ENCODE measurements at places on chromosomes 4 and X.
A peak's percentile ranks its signal among the peaks of the same experiment; 100 is the strongest.

DNA sequence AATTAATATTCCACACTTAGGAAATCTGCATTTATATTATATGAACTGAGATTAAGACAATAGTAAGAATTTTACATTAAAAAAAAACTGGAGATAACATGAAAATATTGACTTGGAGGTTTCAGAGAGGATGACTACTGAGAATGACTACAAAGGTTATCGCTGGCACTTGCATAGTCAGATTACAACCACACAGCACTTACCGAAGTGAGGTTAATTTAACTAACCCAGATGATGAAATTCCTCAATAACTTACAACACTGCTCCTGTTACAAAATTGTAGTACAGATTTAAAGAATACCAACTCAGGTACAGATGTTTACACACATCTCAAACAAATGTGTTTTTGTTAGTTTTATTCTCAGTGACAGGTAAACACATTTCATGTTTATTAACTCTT lies 283.5 kb downstream of the CAMK2D start:
- no peak for DNase-seq

- no peak for DNase-seq
Observed at GRCh38 chrX:28022371-28022770, 41.1 kb upstream of the DCAF8L1 start.

GRCh38 chr4:53128706-53129357 lies 237.0 kb downstream of the SCFD2 start:
- no peak for DNase-seq

DNA sequence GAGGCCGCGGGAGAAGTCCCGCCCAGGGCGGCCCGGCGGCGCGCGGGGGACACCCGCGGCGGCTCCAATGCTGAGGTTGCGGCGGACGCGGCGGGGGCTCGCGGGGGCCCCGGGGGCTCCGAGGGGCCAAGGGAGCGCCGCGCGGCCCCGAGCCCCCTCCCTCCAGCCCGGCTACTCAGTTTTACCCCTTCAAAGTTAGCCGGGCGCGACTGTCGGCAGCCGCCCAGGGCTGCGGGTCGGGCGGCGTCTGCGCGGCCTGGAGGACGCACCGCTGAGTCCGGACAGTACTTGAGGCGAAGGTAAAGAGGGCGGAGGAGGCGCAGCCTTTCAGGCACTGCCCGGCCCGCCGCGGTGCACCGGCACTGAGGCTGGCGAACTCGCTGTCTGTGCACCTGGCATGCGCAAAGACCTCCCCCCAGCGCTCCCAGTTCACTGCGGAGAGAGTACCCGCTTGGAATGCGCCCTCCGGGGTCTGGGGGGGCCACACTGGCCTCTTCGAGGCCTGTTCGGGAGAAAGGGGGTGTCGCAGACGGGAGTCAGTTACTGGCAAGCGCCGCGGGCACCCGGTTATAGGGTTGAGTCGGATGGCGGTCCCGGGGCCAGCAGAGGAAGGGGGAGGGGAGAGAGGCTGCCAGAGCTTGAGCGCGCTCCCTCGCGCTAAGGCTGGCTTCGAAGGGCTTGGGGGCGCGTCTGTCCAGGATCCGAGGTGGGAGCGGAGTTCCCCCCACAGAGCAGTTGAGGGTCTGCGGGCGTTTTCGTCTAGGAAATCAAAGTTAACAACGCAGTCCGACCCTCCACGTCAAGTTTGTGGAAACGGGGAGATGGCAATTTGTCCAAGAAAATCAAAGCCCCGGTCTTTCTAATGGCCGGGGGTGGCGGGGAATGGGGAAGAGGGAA lies 1.1 kb downstream of the PCDH19 start:
- DNase-seq = no peak

DNA sequence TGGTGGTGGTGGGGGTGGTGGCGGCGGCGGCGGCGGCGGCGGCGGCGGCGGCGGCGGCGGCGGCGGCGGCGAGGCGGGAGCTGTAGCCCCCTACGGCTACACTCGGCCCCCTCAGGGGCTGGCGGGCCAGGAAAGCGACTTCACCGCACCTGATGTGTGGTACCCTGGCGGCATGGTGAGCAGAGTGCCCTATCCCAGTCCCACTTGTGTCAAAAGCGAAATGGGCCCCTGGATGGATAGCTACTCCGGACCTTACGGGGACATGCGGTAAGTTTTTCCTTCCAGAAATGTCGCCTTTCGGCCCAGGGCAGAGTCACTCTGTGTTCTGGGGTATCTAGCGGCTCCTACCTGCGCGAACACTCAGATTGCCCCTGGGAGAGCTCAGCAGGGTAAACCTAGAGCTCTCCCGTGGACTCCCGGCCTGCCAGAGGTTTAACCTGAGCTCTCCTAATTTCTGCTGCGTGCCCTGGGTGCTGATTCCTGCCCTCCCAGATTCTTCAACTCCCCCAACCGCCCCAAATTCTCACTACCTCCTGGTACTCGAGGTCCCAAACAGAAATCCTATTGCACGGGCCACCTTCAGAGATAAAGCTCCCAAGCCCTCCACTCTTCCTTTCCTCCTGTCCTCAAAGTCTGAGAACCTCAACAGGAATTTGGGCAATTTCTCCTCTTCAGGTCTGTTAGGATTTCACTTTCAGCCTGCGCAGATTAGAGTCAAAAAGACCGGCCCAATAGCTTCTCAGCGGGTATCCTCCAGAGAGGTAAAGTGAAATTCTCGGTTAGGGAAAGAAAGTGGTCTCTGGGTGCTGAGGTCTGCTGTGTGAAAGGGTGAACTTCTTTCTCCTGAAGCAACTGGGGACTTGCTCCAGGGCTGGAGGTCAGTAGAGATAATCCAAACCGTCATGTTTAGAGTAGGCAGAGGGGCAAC lies 2.9 kb downstream of the AR start:
- no peak for DNase-seq

GRCh38 chrX:2781226-2781571 lies 29.4 kb downstream of the XG start:
- DNase-seq = no peak

DNA sequence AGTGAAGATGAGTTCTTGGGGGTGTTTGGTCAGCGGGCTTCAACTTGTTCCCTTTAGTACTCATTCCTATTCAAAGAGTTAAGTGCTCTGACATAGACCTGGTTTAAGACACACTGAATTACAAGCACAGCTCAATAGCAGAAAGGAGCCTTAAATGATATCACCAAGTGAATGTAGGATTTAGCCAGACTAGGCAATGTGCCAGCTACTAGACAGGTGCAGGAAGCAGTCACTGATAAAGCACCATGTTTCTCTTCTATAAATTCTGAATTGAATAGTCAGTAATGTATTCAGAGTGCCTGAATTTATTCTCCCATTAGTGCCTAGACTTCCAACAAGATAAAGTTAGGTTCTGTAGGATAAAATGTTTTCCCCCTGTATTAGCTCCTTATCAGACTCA lies 63.6 kb downstream of the ASB9 start:
- peak; percentile 45 for DNase-seq

GRCh38 chr4:130820448-130820847 lies 1724.5 kb downstream of the C4orf33 start:
- no peak for DNase-seq

GRCh38 chr4:81659051-81659450 lies 187.3 kb upstream of the RASGEF1B start:
- no peak for DNase-seq

DNA sequence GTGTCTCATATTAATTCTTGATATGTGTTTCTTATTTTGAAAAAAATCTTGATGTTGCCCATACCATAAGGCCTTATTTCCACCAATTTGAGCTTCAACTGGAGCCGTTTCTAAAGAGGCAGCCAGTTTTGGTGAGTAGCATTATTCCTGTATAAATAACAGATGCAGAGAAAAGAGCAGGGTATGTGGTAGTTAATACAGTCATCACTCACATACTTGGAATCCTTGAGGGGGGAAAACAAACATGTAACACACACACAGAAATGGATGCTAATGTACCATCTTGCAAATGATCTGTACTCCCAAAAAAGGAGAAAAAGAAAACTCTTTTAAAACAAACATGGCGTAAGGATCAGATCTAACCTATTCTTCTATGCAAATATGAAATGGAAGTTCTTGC lies 389.7 kb downstream of the GPM6A start:
- no peak for DNase-seq

DNA sequence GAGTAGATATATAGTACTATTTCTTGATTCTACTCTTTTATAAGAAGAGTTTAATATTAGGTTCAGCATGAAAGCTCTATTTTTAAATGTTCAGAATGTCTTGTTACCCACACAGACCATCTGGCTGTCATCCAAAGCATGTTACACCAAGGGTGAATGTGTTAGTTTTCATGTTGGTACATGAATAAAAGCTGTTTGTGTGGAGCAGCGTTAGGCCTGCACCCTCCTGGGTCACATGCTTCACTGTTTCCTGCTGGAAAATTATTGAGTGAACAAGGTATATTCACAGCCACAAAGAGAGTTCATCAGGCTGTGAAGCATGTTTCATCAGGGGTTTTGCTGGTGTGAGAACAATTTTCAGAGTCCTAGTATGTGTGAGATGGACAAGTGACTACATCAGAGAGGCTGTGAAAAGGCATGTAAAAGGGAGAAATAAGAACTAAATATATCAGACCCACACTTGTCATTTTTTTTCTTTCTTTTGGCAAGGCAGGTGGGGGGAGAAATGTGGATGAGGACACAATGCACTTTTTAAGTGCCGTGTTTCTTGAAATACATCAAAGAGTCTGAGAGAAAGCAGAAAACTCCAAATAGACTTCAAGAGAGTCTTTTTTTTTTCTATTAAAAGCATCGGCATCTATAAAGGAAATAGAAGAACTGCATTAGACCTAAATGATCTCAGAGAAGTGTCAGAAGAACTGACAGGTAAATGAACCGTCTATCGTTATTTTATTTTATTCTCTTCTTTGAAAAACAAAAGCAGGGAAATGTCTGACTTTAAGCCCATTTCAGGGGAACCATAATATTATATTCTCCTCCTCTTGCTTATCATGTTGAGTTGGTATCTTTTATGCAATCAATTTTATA lies 2429.7 kb downstream of the PCDH7 start:
- DNase-seq = no peak

DNA sequence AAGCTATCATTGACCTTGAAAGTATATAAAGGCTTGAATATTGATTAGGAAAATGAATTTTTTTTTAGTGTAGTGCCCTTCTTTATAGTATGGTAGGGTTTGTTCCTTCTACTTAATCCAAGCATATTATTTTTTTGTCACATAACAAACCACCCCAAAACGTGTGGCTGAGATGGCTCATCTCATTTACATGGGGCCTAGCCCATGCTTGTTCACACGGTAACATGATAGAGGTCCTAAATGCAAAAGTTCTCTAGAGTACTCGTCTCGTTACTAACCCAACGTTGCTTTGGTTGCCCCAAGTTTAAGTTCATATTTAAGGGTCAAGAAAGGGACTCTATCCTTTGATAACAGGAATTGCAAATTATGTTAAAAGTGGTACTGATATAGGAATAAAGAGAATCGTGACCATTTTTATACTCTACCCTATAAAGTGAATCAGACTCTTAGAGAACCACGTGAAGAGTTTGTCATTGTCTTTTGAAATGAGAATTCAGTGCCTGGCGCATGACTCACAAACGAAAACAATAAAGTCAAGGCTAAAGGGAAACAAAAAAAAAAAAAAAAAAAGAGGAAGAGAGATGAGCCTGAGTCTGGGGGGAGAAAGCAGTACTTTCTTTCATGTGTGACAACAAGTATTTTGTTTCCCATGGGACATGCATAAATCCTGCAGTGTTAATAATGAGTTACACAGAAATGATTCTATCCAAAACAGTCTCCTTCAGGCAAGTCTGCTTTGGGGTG lies 402.8 kb upstream of the NWD2 start:
- no peak for DNase-seq

DNA sequence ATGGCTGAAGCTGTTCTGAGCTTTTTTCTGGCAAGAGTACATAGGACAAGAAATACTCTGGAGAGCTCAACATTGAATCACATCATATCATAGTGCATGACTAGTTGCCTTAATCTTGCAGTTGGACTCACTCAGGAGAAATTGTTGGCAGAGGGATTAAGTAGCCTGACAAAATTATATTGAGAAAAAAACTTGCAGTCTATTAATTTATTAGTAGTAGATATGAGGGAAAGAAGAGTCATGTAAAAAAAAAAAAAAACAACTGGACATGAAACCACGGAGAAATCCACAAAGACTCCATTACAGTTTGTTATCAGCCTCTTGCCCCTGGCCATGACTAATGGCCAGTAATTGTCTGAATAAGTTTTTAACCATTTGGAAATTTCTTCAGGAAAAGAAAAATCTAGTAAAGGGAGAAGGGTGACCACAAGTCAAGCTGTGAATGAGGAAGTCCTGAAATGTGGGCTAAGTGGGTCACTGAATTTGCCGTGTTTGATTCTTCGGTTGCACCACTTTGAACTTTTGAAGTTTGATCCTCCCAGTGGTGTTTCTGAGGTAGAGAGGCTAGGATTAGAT lies 45.6 kb downstream of the FHL1 start:
- no peak for DNase-seq

DNA sequence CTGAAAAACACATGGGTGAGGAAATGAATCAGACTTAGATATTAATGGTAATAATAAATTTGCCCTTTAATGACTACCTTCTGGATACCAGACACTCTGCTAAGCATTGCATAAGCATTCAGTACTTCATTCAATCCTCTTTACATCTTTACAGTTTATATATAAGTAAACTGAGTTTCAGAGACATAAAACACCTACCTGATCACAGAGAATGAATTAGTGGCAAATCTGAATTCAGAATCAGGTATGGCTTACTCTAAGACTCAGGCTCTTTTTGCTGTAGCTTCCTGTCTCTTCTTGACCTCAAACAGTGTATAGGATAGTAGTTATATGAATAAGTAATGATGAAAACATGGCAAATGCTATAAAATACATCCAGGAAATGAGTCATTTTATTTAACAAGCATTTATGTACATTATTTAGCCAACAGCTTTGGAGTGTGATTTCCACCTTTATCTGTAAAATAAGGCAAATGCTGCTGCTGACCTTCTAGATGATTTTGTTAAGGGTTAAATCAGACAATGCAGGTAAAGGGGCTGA lies 83.9 kb downstream of the VEGFC start:
- no peak for DNase-seq

Measured in BE2C (cell line).